GM19239 (cell line): ENCODE measurements at places on chromosomes 5 and 9.

DNA sequence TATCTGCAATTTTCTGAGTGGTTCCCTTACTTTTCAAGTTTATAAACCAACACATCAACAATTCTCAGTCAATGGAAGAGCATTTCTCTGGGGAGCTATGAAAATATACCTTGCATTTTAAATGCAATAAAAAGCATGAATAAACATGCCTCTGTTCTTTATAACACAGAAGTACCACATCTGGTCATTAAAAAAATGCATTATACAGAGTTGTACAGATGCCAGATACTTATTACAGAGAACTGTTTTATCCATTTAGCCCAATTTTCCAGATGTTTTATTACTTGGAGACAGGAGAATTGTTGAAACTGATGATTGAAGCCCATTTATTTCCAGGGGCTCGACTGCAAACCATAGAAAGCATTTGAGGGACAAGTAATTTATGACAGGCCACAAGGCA lies 19.2 kb upstream of the HEXB start:
- no peak for DNase-seq

GRCh38 chr9:106981396-106982287 lies 118.7 kb downstream of the ZNF462 start:
- no peak for DNase-seq

GRCh38 chr9:26870292-26870691 lies 22.3 kb downstream of the CAAP1 start:
- DNase-seq, result no peak

GRCh38 chr9:133991214-133991921 lies 756 bp downstream of the VAV2 start:
- no peak for DNase-seq

DNA sequence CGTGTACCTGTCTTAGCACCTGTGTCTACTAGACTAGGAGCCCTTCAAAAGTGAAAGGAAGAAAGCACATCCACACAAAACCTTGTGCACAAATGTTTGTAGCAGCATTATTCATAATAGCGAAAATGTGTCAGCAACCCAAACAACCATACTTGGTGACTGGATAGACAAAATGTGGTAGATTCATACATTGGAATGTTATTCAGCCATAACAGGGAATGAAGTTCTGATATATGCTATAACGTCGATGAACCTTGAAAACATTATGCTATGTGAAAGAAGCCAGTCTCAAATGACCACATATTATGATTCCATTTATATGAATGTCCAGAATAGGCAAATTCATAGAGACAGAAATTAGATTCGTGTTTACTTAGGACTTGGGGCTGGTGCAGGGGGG lies 57.8 kb upstream of the LARP1 start:
- DNase-seq, result no peak

DNA sequence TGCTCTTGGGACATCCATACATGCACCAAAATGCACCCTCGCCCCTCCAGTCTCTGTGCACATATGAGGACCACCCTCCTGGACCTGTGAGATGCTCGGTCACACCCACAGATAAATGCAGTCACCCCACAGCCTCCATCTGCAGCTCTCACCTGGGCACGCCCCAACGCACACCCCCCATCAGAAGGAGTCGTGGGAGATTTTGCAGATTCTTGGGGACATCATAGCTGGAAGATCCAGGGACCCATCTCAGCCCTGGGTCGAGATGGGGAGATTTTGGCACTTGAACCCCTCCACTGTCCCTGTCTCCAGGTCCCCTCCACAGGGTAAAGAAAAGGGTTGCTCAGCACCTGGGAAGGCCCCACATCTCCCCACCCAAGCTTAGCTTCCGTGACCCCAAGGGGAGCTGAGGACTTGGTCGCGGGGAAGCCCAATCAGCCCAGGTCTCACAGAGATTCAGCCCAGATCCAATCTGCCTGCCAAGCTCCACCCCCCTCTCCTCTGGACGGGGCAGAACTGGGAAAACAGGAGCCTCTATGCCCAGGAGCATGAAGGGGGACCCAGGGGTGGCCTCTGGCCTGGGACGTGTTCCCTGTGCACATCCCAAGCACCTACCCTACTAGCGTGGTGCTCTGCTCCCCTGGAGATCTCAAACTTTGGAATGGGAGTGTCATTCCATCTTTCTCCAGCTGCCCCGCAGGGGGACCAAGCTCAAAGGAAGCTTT lies 89.2 kb upstream of the LMX1B start:
- DNase-seq, result no peak

GRCh38 chr9:115212125-115212605 lies 94.2 kb upstream of the TNC start:
- DNase-seq, result no peak

- no peak for DNase-seq
These were observed 345.6 kb downstream of the KDM4C start for GRCh38 chr9:7103367-7103766.

DNA sequence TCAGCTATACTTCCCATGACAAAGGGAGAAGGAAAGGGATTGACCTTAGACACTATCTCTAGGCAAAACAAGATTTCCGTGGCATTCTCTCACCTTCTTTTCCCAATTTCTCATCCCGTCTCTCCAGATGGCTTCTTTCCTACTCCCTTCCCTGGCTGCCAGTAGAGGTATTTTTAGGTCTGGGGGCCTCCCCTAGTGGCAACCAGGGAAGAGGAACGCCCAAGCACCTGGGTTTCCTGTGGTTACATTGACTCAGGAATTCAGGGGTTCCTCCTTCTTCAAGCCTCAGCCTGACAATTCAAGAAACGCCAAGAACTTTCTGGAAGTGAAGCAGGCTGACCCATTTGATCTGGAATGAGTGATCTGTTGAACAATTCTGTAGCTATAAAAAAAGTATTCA lies 111.5 kb upstream of the OSMR start:
- no peak for DNase-seq

GRCh38 chr5:172881691-172882370 lies 47.8 kb downstream of the ERGIC1 start:
- peak; percentile 46 for DNase-seq

DNA sequence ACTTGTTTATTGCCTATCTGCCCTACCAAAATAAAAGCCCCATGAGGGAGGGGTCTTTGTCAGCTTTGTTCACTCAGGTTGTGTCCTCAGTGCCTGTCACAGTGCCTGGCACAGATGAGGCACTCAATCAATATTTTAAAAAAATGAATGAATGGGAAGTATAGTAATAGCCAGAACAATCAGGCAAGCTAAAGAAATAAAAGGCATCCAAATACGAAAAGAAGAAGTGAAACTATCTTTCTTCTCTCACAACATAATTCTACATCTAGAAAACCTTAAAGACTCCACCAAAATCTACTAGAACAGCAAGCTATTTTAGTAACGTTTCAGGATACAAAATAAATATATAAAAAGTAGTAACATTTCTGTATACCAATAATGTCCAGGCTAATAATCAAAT lies 37.8 kb upstream of the C5orf63 start:
- no peak for DNase-seq

DNA sequence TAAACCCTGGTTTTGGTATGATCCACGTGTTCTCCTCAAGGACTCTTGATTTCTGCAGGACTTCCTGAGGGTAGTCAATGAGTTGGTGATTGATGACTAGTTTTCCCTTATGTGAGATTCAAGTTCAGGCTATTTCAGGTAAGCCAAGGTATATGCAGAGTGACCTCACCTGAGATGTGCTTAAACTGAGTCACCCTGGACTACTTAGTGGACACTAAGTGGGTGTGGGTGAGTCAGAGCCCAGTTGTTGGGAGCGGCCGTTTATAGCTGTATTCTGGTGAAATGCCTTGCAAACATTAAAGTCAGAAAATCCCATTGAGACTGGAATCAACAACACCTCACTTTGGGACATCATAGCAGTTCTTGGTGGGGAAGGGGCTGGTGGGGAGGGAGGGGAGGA lies 62.9 kb downstream of the SLC28A3 start:
- DNase-seq, result no peak

- DNase-seq, result no peak
These were observed 54.1 kb downstream of the MRPS30 start for GRCh38 chr5:44862808-44863207.

DNA sequence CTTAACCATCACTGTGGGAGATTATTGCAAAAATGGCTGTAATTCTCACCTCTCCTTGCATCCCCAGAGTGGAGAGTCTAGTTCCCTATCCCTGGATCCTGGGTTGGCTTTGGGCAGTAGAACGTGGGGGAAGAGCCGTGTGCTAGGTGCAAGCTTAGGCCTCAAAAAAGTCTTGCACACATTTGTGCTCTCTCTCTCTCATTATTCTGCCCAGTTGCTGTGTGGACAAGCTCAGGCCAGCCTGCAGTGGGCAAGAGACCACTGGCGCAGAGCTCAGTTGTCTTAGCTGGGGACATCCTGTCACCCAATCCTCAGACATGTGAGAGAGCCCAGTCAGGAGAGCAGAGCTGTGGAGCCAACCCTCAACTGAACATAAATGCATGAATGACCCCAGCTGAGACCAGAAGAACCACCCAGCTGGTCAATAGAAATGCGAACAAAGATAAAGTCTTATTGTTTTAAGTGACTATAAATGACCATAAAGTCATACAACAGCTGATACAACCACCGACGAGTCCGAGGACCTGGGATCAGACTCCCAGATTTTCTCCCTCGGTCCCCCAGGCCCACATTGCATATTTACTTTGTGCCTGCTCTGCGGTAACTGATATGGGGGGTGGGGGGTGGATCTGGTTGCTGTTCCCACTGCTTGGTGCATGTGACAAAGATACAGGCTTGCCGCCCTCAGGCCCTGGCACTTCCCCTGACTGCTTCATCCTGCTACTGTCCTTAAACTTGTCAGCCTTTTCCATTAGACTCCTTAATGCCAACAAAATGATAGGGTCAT lies 166.4 kb upstream of the MVB12B start:
- no peak for DNase-seq

DNA sequence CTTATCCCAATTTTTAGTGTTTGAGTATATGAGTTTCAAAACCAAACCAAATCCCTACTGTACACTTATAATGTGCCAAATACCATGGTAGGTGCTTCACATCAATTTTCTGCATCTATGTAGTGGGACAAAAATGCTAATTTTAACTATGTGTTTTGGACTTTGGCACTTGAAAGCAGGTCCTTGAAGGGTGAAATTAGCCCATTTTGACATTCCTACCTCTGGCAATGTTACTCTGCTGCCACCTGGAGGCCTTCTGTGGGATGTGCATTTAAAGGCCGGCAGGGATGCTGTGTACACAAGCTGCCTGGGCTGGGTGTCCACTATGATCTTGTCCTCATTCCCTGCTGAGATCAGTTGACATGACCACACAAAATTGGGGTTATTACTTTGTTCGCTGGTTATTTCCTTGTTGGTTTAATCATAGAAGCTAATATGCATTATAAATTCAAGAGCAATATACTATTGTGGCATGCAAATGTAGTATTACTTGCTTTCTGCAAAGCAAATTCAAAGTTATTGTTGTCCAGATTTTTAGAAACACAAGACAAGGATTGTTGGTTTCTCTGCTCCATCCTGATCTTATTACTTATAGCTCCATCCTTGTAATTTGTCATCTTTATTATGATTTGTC lies 166.8 kb downstream of the ARHGEF28 start:
- peak; percentile 27 for DNase-seq

DNA sequence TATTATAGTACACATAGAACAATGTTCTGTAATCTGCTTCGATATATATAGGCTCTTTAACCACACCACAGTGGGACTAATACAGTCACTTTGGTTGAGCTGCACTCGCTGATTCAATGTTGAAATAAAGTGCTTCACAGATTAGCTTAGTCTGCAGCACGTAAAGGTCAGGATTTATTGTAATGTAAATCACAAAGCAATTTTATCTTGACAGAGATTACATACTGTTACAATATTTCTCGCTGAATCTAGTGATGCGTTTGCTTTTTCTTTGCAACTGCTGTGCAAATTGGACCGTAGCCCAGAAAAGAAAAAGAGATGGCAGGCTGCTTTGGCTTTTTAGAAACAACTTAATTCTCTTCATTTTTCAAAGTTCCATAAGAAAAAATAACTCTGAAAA lies 52.9 kb downstream of the CETN3 start:
- DNase-seq, result no peak

DNA sequence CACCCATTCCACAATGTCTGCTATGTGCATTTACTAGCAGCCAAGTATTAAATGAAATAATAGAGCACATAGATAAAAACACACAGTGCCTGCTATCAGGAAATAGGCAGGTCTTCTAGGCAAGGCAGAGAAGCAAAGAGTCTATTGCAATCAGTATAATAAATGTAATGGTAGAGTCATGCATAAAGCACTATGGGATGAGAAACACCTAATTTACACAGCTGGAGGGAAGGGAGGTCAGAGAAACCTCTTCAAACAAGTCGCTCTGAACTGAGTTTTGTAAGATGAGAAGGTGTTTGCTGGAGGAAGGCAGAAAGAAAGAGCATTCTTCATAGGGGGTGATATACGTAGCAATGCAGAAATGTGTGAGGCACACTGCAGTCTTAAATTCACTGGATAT lies 341.0 kb upstream of the DMAC1 start:
- DNase-seq, result no peak

GRCh38 chr5:163269624-163270023 lies 167.8 kb upstream of the CCNG1 start:
- no peak for DNase-seq

GRCh38 chr9:111151537-111151936 lies 113.3 kb upstream of the LPAR1 start:
- DNase-seq, result no peak

GRCh38 chr5:179621551-179622214 lies 1.8 kb downstream of the HNRNPH1 start:
- no peak for DNase-seq

DNA sequence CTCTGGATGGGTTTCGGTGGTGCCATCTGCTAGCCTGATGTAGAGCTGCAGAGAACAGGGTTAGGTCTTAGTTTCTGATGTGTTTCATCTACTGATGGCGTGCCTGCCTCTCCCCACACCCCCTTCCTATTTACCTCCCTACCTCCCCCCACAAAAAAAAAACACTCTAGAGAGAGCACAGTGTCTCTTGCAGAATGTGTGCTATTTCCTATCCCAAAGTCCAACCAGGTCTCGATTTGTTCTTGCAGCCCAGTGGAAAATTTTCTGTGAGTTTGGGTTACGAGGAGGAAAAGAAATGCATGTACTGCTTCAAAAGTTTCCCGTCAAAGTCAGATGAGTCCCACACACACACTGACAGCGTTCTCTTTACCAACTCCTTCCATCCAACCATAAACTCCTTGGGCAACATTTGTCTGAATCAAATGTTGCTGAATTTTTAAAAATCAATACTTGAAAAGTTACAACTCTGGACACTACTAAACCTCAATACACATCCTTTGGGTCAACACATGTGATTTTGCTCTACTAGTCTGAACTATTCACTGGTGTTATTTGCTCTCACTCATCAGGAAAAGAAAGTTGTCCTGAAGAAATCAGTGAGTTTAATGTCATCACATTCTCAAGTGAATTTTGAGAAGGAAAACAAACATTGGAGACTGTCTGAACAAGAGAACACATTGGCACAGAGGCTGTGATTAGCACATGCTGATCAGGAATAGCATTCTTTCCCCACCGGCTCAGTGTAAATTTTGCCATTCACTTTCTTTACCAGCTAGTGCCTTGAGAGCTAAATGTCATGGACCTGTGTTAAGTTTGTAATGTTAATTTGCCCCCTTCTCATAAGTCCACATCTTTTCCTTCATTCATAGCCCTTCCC lies 84.1 kb downstream of the MAMDC2 start:
- no peak for DNase-seq
